ENCODE measurements at places on chromosomes 1 and 21.

DNA sequence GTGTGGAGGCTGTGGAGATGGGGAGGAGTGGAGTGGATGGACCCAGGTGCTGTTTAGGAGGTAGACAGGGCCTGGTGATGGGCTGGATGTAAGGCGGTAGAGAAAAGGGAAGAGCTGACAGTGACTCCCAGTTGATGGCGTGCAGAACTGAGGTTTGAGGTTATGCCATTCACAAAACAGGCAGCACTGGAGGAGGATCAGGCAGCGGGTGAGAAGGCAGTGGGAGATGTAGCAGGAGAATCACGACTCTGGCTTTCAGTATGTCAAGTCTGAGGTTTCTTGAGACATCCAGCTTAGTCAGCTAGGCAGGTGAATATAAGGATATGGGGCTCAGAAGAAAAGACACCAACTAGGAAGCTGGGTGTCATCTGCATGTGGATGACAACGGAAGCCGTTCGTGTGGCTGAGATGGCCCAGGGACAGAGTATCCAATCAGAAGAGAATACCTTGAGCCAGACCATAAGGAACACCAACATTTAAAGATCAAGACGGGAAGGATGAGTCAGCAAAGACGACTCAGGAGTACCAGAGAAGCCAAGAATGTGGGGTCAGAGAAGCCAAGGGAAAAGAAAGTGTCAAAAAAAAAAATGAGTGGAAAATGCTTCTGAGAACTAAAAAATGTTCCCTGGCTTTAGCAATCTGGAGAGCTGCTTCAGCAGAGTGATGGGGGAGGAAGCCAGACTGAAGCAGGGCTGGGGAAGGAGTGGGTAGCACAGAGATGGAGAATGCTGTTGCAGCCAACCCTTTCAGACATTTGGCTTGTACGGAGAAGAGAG lies 15.2 kb downstream of the LRRN2 start:
- no peak for DNase-seq

- peak; percentile 55 for DNase-seq
These were observed 37.4 kb downstream of the TRIT1 start for GRCh38 chr1:39845569-39846566.

- no peak for DNase-seq
These were observed 1.7 kb downstream of the NFASC start for GRCh38 chr1:204872262-204872881.

- no peak for DNase-seq
These were observed 32.8 kb upstream of the DNASE2B start for GRCh38 chr1:84365225-84366221.

GRCh38 chr1:172054172-172054571 lies 212.9 kb downstream of the DNM3 start:
- no peak for DNase-seq

DNA sequence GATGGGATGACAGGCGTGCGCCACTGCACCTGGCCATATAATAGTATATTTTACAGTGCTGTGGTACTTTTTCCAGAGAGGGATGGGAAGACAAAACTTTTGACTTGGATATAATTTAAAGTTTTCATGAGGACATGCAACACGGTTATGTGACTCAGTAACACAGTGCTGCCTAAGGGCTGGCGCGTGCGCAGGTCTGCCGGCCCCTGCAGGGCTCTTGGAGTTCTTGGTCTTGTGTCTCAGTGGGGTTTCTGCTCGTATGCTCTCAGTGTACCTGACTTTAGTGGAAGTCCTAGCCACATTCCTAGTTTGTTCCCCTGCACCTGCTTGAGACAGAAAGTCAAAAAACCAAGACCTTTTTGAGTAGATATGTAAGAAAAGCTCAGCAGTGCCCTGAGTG lies 27.5 kb upstream of the ATF3 start:
- no peak for DNase-seq

DNA sequence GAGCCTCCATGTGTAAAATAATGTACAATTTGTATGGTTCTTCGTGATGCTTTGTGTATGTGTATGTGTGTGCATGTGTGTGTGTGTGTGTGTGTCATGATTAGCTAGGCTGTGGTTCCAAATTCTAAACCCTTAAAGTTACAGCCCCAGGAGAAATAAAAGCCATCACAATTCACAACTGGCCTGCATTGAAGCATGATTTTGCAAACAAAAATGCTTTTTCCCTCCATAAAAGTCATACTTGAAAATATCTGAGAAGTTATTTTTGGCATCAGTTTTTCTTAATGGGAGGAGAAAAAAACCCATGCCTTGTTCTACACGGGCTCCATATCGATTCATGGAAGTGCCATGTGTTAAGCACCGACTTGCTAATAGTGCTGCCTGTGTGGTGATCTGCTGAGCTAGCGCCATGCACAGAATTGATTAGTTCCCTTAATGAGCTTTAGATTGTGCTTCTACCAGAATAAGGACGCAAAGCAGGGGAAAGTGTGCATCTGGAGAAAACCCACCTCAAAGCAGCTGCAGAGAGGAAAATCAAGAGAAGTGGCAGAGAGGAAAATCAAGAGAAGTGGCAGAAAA lies 207.3 kb downstream of the DSCAM start:
- no peak for DNase-seq

GRCh38 chr1:175824079-175824478 lies 80.7 kb upstream of the TNR start:
- DNase-seq, result no peak

GRCh38 chr1:237428809-237429208 lies 386.8 kb downstream of the RYR2 start:
- DNase-seq, result no peak

DNA sequence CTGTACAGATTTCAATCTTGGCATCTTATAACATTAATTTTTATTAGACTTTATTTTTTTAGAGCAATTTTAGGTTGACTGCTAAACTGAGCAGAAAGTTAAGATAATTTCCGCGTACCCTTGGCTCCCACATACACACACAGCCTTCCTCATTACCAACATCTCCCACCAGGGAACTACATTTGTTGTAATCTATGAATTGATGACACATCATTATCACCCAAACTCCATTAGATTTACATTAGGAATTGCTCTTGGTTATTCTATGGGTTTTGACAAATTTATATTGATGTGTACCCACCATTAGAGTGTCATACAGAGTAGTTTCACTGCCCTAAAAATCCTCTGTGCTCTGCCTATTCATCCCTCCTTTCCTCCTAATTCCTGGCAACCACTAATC lies 56.4 kb upstream of the GRIK3 start:
- DNase-seq, result no peak

GRCh38 chr1:228445843-228446650 lies 29.4 kb upstream of the TRIM17 start:
- no peak for DNase-seq

DNA sequence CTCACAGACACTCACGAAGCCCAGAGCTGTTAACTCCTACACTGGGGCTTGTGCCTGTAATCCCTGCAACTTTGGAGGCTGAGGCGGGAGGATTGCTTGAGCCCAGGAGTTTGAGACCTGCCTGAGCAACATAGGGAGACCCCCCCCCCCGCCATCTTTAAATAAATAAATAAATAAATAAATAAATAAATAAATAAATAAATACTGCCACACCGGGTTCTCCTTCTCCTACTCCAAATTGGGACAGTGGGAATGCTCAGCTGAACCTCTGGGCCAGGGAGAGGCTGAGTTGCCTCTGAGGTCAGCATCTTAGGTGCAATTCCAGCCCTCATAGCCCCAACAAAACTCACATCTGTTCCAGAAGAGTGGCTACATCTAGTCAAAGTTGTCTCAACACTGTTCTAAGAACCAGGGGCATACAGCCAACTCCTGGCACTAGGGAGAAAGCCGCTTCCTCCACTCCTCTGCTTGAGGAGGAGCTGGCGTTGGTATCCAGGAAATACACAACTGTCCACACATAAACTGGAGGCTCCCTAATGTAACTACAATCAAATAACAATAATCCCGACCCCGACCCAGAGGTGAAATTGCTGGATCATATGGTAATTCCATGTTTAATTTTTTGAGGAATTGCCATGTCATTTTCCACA lies 27.0 kb downstream of the C1orf216 start:
- no peak for DNase-seq

- no peak for DNase-seq
These were observed 50.2 kb downstream of the RABGAP1L start for GRCh38 chr1:174209347-174210187.

GRCh38 chr1:160862203-160863060 lies at the start of gene CD244:
Gene CD244 (minus strand): TSS chr1:160862887. CDS start chr1:160862677, 210 bp downstream.
- peak; percentile 7 for DNase-seq

DNA sequence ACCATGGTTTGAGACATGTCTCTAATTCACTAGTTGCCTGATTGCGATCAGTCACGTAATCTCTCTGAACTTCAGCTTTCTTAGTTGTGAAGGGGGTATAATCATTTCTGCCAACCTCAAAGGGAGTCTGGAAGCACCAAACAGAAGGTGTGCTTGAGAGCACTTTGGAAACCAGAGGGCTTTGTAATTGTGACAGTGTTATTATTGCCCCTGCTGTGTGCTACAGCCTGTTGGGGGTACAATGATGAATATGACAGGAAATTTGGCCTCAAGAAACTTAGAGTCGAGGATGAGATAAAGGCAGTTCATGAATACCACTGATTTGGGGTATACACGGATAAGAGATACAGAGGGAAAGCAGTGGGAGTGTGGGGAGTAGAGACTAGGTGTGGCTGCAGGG lies 150.2 kb upstream of the CD34 start:
- DNase-seq, result no peak

DNA sequence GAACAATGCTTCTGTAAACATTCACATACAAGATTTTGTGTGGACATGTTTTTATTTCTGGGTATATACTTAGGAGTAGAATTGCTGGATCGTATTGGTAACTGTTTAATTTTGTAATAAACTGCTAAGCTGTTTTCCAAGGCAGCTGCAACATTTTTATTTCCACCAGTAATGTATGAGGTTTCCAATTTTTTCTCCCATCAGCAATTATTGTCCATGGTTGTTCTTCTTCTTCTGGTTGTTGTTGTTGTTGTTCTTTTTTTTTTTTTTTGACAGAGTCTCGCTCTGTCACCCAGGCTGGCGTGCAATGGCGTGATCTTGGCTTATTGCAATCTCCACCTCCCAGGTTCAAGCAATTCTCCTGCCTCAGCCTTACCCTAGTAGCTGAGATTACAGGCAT lies 26.9 kb downstream of the ZYG11B start:
- no peak for DNase-seq

DNA sequence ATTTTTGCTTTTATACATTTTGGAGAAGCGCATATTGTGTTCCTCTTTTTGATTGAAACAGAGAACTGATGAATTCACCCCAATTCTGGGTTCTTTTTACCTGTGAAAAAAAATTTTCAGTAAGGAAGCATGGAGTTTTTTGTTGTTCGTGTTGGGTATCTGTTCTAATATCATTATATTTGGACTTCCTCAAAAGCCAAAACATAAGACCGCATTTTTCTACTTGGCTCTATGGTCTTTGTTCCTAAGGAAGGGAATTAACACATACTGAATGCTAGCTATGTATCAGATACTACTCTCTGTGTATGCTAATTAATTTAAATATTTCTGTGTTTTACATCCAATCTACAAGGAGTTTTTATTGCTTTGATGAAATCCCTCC lies 12.9 kb downstream of the EPB41 start:
- no peak for DNase-seq

DNA sequence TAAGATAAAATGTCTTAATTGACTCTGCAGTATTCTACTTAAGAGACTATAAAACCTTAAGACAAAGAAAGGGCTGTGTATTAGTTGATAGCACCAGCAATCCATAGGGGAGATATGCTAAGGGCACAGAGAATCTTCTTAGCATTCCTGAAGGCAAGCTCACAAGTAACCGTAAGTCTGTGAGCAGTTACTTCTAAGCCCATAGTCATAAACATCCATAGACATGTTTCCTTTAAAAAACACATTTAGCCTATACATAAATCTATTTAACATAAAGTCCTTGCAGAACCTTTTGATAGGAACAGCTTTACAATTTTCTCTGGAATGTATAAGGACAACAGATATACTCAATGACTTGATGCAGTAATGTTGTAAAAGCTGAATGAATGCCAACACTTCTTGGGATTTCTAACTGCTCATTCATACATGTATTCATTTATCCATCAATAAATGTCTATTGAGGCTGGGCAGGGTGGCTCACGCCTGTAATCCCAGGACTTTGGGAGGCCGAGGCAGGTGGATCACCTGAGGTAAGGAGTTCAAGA lies 6.3 kb upstream of the ERRFI1 start:
- no peak for DNase-seq

- no peak for DNase-seq
These were observed 2.5 kb upstream of the HLX start for GRCh38 chr1:220876511-220877376.

GRCh38 chr21:46189959-46190490 lies 5.8 kb upstream of the SPATC1L start:
- DNase-seq, result no peak

GRCh38 chr1:36576551-36577110 lies 93.9 kb upstream of the CSF3R start:
- DNase-seq, result no peak

- DNase-seq, result peak; percentile 9
These were observed 450 bp downstream of the S100A10 start for GRCh38 chr1:151993084-151993733.

DNA sequence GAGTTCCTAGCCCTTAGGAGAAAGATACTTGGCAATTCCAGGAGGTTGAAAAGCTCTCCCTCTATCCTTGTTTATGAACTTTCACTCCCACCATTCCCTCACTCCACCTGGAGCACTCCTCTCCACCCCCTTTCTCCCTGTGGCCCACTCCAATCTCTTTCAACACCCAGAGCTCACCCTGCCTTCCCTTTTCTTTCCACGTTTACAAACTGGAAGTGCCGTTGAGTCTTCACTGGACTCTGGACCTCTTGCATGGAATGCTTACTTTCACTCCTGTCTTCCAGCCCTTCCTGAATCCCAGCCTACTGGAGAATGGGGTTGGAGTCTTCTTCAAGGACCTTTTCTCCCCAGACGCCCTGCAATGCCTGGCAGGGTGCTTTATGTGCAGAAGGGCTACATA lies 198.5 kb downstream of the RHOU start:
- DNase-seq, result no peak

- DNase-seq, result no peak
These were observed 42.0 kb upstream of the CLSTN1 start for GRCh38 chr1:9865724-9866123.

- no peak for DNase-seq
These were observed 56.8 kb downstream of the ATP5PO start for GRCh38 chr21:33858667-33859372.

- DNase-seq, result no peak
These were observed 36.0 kb downstream of the CENPF start for GRCh38 chr1:214638997-214639396.

GRCh38 chr1:187474336-187474735 lies 645.6 kb downstream of the PLA2G4A start:
- DNase-seq, result no peak

DNA sequence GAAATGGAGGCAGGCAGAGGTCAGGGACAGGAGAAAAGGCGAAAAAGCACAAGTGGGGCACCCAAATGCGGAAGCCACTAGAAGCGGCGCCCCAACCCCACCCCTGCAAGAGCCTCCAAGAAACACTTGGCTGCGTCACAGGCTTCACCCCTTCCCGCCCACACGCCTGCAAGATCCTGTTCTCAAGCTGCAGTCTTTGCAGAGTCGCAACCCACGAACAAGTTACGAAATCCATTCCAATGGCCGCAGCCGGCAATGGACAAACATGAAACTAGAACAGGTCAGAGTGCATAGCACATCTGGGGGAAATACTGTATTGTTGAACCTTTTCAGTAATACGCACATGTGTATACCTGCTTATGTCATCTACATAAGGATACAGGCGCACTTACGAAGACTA lies 103.6 kb downstream of the PSMG1 start:
- DNase-seq, result no peak

GRCh38 chr21:45631540-45631939 lies 12.0 kb upstream of the PCBP3 start:
- no peak for DNase-seq
